CD8-positive, alpha-beta T cell (primary cell): ENCODE measurements at places on chromosomes 3 and 15.

DNA sequence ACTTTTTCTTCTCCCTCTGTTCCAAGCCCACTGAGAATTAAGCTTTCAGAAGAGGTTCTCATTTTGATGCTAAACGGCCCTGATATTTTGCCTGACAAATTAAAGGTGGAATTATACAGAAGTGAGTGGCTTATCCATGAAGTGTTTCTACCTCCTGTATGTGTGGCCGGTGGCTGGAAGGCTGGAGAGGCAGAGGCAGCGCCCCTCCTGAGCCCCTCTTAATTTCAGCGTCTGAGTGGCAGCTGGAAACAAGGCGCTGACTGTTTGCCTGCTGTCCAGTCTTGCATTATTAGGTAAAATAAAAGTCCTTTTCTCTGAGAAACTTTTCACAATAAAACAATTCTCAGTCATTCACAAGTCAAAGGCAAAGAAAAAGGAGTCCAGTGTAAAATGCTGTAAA, 685.7 kb downstream of the MCTP2 start:
- DNase-seq = no peak

- DNase-seq = no peak
Measured at GRCh38 chr3:157956850-157957249, 149.4 kb downstream of the SHOX2 start.

- DNase-seq = no peak
Measured at GRCh38 chr3:94069194-94069813, 6.4 kb downstream of the NSUN3 start.

- DNase-seq = no peak
Measured at GRCh38 chr3:136512381-136512780, 239.8 kb downstream of the STAG1 start.

GRCh38 chr3:68974711-68975110, 38.8 kb downstream of the EOGT start:
- no peak for DNase-seq

DNA sequence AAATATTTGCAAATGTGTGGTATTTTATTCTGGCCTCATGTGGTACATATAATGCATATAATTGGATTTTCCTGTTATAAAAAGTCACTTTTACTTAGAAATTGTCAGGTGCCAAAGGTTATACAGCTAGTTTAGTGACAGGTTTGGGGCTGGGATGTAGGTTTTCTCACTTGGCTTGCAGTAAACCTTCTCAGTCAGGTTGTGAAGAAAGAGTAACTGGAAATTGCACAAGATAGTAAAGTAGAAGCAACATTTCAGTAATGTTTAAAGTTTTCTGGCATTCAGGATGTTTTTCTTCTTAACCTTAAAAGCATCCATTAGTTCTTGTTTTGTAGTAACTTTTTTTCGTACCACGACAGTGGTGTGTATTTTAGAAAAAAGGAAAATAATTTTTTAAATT, 53.9 kb downstream of the MEF2A start:
- no peak for DNase-seq

DNA sequence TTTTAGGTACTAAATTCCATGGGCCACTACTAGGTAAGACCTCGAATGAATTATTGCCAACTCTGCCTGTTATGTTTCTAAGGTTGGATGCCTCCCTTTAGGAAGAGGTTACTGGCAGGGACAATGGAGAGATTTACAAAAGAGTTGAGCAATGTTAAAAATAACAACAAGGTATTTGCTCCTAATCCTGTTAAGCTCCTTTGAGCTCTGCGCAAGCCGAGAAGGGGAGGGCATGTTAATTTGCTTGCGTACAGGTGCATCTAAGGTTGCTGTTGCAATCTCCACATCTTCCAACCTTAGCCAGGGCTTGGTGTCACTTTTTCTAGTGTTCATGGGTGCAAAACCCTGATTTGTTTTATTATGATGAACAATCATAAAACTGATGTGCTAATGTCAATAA, 161.5 kb upstream of the TPM1 start:
- no peak for DNase-seq

- DNase-seq = no peak
Measured at GRCh38 chr3:42871592-42872196, 4.0 kb downstream of the CYP8B1 start.

DNA sequence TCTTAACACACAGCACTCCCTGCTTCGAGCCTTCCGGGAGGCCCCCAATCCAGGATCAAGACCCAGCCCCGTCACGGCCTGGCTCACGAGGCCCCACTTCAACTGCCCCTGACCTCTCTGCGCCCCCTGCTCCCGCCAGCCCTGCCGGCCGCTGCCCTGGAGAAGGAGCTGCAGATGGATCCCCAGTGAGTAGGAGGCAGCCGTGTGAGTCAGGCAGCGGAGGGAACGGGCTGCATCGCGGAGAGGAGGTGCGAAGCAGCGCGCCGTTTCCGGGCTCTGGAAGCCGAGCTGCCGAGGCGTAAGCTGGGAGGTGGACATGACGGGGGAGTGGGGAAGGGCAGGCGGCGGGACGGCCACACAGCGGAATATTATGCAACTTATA, 133.4 kb downstream of the TPRA1 start:
- no peak for DNase-seq

GRCh38 chr3:161640181-161640580, 143.6 kb downstream of the OTOL1 start:
- no peak for DNase-seq

- no peak for DNase-seq
Measured at GRCh38 chr3:129908417-129908816, 14.9 kb upstream of the TMCC1 start.

- DNase-seq = no peak
Measured at GRCh38 chr3:2452249-2452648, 353.6 kb downstream of the CNTN4 start.

GRCh38 chr3:60366486-60366885, 884.8 kb downstream of the FHIT start:
- no peak for DNase-seq

GRCh38 chr3:94414418-94414817, 351.6 kb downstream of the NSUN3 start:
- DNase-seq = no peak

DNA sequence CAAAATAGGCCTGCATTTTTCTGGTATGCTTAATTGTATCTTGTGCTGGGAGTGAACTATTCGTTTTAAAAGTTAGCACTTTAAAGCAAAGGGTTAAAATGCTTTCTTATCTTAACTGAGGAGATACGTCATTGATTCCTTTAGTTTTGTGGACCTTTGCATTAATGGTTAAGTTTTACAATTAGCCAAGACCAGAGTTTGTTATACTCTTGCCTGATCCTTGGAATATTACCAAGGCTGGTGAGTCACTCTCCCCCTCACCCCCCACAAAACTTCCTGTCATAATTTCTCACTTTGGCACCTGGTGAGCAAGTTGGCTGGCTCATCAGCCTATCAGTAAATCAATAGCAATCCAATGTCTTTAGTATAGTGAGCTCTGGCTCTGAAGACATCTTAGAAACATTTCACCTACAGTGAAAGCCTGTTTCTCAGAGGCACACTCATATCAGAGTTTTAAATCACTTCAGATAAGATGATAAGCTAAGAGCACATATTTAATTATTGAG, 26.7 kb downstream of the SLC2A2 start:
- DNase-seq = no peak

DNA sequence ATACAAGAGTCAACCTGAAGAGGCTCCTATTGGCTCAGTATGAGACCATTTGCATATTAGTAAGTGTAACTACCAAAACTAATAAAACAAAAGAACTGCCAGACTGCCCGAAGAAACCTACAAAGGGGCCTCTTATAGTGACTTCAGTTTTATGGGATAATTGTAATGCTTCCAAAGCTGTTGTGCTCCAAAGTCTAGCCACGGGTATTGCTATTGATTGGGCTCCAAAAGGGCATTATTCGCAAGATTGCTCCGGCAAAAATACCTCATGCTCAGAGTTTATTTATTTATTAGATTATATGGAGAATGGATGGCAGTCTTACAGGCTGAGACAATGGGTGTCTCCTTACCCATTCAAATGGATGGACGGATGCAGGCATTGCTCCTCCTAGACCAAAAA, 11.4 kb downstream of the RPL22L1 start:
- no peak for DNase-seq

GRCh38 chr3:10315101-10315500, 5.8 kb downstream of the SEC13 start:
- DNase-seq = no peak

- DNase-seq = no peak
Measured at GRCh38 chr15:68887120-68887519, 43.2 kb upstream of the SPESP1 start.

DNA sequence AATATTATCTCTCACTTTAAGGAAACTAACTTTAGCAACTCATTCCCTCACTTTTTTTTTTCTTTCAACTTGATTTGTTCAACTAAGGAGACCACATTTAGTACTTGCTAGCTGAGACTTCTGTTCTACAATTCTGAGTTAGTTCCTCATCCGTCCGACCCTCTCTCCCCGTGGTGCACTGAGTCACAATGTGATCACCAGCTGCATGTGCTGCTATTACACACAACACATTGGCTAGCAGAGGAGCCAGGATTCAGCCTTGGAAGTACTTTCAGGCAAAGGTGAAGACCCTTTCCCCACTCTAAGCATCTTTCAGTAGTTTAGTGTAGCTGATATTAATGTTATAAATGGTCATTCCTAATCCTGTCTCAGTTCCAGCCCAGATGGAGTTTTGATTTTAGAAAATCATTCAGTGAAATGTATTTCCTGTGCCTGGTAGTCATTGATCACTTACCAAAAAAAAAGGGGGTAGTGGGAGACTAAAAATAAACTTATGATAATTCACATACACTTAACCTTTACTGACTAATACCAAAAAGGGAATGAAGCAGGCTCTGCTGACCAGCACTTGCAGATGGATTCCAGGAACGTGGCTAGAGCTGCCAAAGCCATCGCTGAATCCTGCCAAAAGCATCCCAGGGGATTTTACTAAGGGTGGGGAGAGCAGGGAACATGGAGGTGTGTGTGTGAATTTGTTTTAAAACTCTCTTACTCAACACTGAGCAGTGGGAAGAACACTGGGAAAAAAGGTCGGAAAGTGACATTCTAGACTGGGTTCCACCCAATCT, 424.8 kb downstream of the LPP start:
- DNase-seq = no peak

- no peak for DNase-seq
Measured at GRCh38 chr3:83403927-83404326, 1554.9 kb upstream of the CADM2 start.

- DNase-seq = no peak
Measured at GRCh38 chr3:62373714-62374333, 474 bp upstream of the FEZF2 start.

DNA sequence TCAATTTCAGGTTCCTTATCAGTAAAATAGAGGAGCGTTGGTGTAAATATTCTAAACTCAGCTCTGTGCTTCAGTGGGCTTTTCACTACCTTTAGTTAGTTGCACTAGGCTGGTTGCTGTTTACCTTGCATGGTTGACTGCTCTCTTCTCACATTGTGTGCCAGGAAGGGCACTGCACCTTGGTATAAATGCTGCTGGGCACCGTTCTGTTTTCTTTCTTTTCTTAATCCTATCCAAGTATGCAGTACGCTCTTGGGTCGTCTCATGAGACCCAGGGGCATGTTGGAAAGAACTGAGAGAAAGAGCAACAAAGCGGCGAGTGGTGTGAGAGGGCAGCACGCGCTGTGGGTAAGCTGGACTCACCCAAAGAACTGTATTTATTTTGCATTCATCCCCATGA, 22.4 kb downstream of the KCNMB2 start:
- no peak for DNase-seq

GRCh38 chr15:78265752-78266224, 1.4 kb downstream of the DNAJA4 start:
- DNase-seq = peak; percentile 18

DNA sequence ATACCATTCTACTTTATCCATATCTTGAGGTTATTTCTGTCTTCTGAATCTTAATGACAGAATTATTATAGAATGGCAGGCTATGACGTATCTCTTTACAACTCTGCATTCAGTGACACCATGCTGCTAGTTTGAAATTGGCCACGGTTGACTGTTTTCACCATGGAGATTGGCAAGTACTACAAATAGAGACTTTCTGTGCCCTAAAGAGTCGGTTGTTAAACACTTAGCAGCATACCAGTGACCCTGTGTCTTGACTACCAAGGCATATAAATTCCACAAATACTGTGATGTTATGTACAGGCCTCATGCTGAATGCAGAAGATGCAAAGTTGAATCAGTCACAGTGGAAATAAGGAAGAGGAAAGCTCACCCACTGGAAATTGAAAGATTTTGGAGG, 67.0 kb upstream of the CADPS start:
- no peak for DNase-seq

- DNase-seq = no peak
Measured at GRCh38 chr3:193507566-193507965, 47.1 kb downstream of the ATP13A4 start.

GRCh38 chr15:69319384-69320375, 21.0 kb downstream of the PAQR5 start:
- no peak for DNase-seq

DNA sequence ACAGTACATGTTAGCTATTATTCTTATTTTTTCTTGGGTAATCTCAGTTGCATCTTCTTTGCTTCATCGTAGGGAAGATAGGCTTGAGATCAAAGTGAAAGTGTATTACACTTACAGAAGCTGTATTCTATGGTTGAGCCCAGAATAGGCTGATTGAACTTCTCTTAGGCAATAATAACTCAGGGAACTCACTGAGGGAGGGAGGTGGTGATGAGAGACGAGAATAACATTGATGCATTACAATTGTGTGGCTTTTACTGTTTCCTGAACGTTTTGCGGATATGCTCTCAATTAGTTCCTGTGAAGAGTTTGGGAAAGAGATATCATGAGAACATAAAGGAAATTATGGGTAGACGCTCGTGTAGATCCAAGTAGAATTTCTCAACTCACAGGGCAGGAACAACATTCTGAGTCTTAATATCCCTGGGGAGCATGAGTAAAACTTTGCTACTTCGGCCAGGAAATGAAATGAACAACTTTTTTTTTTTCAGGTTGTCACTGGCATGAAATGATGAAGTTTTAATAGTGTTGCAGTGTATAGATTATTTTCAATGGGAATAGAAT, 302.2 kb downstream of the TUSC7 start:
- no peak for DNase-seq

- no peak for DNase-seq
Measured at GRCh38 chr3:124520970-124521369, 209.3 kb upstream of the UMPS start.

GRCh38 chr15:43958861-43959330, 132.1 kb downstream of the WDR76 start:
- DNase-seq = no peak

DNA sequence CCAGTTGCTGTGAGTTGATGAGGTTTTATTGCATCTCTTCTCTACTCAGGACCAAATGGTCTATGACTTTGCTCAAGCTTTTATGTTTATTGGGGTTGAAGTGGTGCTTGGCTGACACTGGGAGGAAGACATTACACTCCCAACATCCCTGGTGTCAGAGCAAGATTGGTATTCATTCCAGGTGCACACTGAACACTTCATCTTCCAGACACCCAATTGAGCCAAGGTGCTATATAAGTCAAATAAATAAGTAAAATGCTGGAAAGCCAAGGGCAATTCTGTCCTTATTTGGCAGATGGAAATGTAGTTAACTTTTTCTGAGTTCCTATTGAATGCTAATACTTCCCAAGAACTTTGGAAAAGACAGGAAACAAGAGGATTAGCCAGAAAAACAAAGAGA, 53.2 kb upstream of the CDV3 start:
- DNase-seq = no peak

GRCh38 chr15:90716317-90716975, 700 bp upstream of the BLM start:
- no peak for DNase-seq
